ENCODE measurements at places on chromosomes 4 and X.

DNA sequence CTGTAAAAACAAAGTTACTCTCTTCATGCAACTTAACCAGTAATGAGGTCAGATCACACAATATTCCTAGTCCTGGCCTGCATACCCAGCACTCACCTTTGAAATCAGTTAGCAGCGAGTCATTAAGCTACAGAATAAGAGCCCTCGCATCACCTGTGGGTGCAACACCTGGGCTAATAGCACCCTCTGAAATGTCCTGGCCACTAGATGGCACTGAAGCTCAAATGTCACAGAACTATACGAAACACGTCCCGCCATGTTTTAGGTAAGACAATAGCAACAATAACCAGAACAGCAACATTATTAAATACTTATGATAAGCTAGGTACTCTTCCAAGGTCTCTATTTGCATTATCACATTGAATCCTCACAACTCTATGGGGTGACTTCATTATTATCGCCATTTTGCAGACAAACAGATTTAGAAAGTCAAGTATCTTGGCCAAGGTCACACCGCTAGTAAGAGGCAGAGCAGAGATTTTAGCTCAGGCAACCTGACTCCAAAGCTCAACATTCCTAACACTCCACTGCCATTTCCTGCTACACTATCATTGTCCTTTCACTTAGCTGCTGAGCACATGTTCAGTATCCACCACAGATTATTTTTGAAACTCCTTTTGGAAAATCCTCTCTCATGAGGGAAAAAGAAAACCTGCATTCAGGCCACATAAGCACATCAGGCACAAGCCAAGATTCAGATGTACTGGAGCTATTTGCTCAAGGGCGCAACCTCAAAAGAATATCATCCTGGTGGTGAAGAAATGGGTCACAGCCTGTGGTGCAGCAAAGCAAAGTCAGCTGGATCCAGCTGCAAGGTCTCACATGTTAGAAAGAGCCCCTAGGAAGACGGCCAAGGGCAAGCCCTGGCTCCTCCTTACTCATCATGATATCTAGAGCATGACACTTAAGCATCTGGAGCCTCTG is 59.5 kb upstream of the KDR start:
- DNase-seq, result peak; percentile 41

DNA sequence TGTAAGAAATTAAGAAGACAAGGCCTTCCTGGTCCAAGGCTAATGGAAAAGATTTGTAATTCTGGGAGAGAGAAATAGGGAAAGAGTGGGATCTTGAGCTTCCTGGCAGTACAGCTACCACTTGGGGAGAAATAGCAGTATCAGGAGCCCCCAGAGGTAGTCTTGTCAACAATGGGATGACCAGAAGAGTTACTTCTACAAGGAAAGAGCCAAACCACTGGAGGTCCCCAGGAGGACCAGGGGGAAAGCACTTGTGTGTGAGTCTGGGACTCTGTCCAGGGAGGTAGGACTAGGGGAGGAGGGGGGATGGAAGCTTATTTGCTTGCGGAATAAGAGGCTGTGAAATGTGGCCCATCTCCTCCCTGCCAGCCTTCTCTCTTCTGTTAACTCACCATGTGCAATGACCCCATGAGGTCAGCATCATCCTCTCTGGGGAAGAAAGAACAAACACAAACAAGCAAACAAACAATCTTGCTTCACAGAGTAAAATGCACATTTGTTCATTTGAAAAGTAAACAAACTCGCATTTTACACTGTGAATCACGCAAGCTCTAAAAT is 160.1 kb downstream of the STK32B start:
- DNase-seq, result no peak

GRCh38 chrX:22383988-22384387 is 111.3 kb downstream of the CBLL2 start:
- no peak for DNase-seq

GRCh38 chrX:102712981-102713625 is 855 bp downstream of the GPRASP2 start:
- DNase-seq, result peak; percentile 46

DNA sequence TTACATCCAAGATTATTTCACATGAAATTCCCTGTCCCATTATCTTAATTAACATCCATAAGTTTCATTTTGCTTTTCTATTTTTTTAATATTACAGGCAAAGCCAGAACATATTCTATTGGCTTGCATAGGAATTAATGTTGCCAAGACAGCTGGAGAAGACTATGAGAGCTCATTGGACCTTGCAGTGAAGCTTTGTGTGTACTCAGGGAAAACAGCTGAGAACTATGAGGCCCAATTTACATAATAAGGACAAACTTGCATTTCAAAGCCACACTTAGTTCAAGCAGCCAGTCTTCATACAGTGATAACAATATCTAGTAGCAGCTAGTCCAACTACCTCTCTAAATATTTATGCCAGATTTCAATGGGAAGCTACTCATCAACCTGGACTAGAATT is 134.4 kb downstream of the DDX53 start:
- no peak for DNase-seq

GRCh38 chrX:34656842-34657725 is at the start of gene TMEM47:
TSS of gene TMEM47 (minus strand) at chrX:34657285. CDS start at chrX:34657029, 256 bp downstream.
- DNase-seq, result peak; percentile 67

GRCh38 chr4:57504139-57504538 is 394.0 kb upstream of the IGFBP7 start:
- no peak for DNase-seq

Measured in urothelium cell line (cell line).